ENCODE measurements at places on chromosomes 4 and X. TPM values are rescaled to one million over a fixed set of nuclear protein-coding genes. Genes with fewer than 3 reads are reported as not detected.

The TNMD gene
- polyA plus RNA-seq: 14.9 TPM

GRCh38 chrX:97763391-97763790 is 879.7 kb downstream of the RPA4 start:
- no peak for DNase-seq

The TADA2B gene
- polyA plus RNA-seq: 18.6 TPM

GRCh38 chrX:145881175-145881995 is 63.8 kb downstream of the SLITRK2 start:
- no peak for DNase-seq

The EVC gene
- polyA plus RNA-seq: 16.4 TPM

DNA sequence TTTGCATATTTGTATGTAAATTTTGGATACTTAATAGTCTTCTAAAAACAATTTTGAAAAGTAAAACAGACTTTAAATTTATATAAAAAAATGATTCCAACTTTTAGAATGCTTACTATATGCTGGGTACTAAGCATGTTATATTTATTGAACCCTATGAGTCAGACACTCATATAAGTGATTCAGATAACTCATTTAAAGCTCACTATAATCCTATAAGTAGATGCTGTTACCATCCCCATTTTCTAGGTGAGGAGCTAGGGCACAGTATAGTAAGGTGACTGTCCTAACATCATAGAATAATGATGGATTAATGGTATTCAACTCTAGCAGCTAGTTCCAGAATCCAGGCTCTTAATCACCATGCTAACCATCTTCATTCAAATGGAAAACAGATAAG is 877.0 kb upstream of the GRID2 start:
- DNase-seq: no peak

- DNase-seq: no peak
Observed at GRCh38 chrX:45229348-45229747, 28.7 kb upstream of the DIPK2B start.

GRCh38 chrX:3257471-3257870 is 89.0 kb downstream of the MXRA5 start:
- DNase-seq: no peak

- DNase-seq: no peak
Observed at GRCh38 chr4:110793890-110794554, 171.1 kb upstream of the PITX2 start.

The NSG1 gene
- polyA plus RNA-seq: 38.3 TPM

DNA sequence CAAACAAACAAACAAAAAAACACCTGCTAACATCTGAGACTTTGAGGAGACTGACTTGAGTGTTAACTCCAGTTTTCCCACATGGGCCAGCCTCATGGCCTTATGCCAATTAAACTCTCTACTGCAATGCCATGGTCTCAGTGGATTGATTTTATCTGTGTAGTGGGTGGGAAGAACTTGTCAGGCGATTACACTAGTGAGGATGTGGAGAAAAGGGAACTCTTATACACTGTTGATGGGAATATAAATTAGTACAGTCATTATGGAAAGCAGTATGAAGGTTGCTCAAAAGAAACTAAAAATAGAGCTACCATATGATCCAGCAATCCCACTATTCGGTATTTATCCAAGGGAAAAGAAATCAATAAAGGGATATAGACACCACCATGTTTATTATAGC is 12.8 kb upstream of the XIAP start:
- DNase-seq: no peak

The KLF8 gene
- polyA plus RNA-seq: 9.5 TPM

The TMEM271 gene
- polyA plus RNA-seq: not detected

- peak; percentile 8 for DNase-seq
Observed at GRCh38 chr4:157076578-157076947, 613 bp downstream of the GLRB start.

The TEX13D gene
- polyA plus RNA-seq: not detected

DNA sequence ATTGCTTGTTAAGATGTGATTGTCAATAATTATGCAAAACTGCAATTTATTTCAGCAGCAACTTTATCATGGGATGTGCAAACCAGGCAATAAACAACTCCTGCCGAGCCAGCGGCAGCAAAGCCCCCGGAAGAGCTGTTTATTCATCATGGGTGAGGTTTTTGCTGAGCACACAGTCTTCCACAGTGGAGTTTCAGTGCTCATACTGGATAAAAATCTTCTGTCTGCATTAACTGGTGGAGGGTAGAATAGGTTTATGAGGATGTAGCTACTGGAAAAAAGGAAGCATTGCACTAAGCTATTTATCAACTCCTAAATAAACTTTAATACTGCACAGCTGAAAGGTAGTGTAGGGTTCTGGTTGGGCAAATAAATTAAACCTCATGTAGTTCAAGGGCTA is 557.4 kb upstream of the FTHL17 start:
- no peak for DNase-seq

GRCh38 chr4:78707793-78708192 is 68.4 kb upstream of the BMP2K start:
- DNase-seq: no peak

The IQSEC2 gene
- 8.2 TPM for polyA plus RNA-seq

All from ovary (tissue), 10 donors.